GM03348 (cell line): ENCODE measurements at places on chromosomes 2 and 18.

- DNase-seq, result peak; percentile 73
Measured at GRCh38 chr2:220228310-220229006, 601.0 kb downstream of the SLC4A3 start.

DNA sequence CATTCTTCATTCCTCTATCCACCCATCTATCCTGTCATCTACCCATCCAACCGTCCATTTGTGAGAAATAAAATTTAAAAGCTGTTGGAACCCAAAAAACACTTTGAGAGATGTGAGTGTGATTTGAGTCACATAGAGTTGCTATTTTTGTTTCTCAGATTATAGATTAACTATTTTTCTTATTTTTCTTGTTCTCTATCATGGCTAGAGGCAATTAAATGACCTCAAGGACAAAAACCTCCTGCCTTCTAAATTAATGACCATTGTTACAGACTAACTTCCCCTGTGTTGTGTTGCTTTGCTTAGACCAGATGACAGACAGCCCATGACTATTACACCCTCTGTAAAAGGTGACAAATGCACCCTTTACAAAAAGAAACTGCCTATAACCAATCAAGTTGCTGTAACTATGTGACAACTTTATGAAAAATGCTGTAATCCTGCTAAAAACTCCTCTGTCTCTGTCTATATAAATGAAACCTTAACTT is 207.9 kb upstream of the CXCR4 start:
- no peak for DNase-seq

DNA sequence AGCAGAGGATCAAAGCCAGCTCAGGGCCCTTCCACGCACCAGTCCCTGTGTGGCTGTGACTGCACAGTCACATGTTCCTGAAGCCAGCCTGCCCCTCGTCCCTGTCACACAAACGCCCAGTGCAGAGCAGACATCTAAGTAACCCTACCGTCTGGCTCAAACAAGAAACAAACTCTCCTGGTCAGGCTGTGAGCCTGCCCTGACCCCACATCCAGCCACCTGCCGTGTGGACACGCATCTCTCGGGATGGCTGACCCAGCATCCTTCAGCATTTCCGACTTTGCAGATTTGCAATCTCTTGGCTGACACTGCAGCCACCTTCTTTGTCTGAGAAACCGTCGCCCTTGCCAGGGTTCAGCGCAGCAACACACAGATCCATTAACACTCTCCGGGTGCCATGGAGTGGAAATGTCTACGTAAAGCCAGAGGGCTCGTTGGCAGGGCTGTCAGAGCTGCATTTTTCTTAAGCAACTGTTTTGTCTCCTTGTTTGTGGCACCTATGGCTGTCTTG is 82.3 kb upstream of the ASAP2 start:
- no peak for DNase-seq

GRCh38 chr2:220736778-220737177 is 835.3 kb downstream of the EPHA4 start:
- DNase-seq, result no peak

DNA sequence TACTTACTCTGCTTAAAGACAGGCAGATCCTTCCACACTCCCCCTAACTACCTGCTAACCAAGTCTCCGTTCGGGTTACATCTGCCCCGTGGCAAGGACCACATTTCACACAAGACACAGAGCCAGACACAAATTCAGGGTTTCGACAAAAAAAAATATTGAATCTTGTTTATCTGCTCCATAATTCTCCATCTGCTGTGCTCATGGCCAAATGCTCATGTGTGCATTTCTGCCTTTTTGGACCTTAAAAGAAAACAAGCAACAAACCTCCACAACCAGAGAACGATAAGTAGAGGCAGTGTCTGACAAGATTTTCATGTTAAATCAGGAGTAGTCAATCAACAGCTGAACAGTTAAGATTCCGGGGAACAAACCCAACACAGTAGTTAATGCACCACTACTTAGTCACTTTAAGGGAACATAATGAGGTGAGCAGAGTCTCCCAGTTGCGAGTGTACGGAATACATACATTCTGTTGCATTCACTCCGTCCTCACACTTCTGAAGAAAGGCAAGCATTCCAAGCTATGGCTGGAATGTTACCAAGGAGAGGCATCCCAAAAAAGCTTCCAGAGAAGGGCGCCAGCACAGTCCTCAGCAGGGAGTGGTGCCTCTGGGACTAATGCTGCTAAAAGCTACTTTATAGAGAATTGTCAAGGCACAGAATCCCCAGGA is 121.0 kb downstream of the ANKRD44 start:
- DNase-seq, result no peak

- DNase-seq, result no peak
Measured at GRCh38 chr18:28514699-28515098, 337.8 kb upstream of the CDH2 start.

GRCh38 chr2:236899950-236900640 is 185.6 kb upstream of the COPS8 start:
- DNase-seq, result no peak

DNA sequence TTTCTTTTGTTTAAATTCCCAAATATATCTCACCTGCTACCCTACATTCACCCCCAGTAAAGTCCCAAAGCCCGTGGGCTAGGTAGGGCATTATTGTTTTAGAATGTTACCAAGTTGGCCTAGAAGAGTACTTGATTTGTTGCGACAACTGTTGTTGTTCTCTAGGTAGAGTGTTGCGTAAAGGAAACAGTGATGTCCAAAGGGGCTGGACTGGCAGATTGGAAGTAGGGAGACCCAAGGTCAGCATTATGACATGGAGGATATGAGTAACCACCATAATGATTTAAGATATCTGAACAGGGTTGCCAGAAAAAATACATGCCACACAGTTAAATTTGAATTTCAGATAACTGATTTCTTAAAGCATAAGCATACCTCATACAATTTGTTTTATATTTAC is 39.2 kb downstream of the SCN1A start:
- DNase-seq, result no peak

GRCh38 chr2:125745514-125745913 is 910.4 kb upstream of the GYPC start:
- DNase-seq, result no peak

GRCh38 chr2:236626391-236627150 is 56.9 kb downstream of the ACKR3 start:
- DNase-seq, result no peak

DNA sequence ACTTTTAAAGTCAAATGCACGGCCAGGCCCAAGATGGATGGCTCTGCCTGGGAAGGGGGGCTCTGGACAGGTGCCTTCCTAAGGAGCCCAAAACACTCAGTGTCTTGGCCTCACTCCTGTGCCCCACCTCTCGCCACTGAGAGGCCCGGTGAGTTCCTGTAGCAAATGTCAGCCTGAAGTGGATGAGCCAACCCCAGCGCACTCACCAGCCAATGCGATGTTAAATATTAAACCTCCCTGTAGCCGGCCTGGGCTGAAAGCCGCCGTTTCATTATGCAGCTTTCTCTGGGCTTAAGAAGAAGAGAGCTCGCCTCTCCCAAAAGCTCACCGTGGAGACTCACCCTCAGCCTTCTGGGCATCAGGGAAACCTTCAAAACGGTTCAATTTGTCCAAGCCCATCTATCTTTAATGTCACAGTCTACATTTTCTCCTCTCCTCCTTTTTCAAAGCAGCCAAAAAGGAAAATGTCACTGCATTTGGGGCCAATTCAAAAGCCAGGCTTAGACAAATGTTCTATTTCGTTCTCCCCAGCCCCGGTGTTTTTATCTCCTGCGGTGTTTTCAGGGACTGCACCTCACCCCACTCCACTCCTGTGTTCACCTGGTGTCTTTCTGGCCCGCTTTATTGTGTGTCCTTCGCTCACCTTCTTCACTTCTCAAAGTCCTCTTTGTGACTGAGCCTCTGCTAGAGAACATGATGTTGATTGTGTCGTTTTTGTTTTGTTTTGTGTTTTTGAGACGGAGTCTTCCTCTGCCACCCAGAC is 124.0 kb downstream of the NRP2 start:
- DNase-seq, result no peak

DNA sequence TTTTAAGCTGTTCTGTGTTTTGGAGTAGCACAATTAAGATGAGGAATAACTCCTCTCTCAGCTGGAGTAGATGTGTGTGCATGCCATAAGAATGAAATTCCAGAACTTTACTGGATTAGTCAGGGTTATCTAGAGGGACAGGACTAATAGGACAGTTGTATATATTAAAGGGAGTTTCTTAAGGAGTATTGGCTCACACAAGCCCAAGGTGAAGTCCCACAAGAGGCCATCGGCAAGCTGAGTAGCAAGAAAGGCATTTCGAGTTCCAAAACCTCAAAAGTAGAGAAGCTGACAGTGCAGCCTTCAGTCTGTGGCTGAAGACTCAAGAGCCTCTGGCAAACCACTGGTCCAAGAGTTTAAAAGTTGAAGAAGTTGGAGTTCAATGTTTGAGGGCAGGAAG is 113.7 kb downstream of the RIT2 start:
- DNase-seq, result no peak

GRCh38 chr2:6071519-6071918 is 379.3 kb downstream of the SOX11 start:
- no peak for DNase-seq

DNA sequence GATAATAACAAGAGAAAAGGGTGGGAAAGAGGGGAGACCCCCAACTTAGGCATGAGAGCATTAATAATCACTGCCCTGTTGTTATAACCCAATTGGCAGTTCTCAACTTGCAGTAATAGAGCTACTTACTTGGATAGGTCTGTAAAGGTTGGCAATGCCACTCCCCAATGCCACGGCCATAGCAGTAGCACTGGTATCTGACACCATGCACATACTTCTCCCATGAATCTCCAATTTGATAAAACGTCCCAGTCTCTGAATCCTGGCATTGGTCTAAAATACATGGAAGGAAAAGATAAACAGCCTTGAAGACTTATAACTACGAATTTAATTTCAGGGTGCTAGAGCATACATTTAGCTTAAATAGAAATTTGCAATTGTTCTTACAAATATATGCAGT is 16.8 kb downstream of the FN1 start:
- DNase-seq, result no peak

- DNase-seq, result no peak
Measured at GRCh38 chr2:239689410-239689809, 288.6 kb upstream of the HDAC4 start.

GRCh38 chr18:12608301-12608700 is 49.6 kb downstream of the SPIRE1 start:
- peak; percentile 19 for DNase-seq

- DNase-seq, result no peak
Measured at GRCh38 chr2:108787216-108787541, 608 bp downstream of the CCDC138 start.

GRCh38 chr2:148642891-148643416 is 1.6 kb upstream of the EPC2 start:
- DNase-seq, result no peak

DNA sequence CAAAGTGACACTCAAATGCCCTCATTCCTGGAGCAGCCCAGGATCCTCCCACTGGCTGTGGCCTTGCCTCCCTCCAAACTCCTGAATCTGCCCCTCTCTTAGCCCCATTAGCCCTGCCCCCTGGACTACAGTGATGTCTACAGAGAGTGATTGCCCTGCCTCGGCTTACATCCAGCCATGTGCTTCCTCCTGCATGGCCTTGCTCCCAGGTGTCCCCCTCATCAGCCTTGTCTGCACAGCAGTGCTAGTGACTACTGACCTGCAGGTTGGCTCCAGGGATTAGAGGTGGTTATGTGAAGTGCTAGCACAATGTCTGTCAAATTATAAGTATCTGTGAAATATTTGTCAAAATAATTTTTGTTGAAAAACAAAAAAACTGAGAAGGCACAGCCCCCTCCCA is 259.1 kb upstream of the MYT1L start:
- DNase-seq, result no peak

DNA sequence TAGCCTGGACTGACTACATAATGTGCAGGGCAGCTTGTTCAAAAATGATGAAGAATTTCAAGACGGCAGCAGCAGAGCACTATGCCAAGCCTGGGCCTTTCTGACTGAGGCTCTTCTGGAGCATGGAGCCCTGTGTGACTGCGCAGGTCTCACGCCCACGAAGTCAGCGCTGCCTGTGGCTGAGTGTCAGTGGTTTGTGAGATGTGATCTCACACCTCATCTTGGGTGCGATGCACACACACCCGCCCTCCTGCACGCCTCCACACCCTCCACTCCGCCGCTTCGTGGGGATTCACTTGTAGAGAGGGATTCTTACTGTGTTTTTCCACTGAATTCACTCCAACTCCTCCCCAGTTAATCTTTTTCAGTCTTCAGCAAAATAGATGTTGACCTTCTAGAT is 103.9 kb downstream of the VIT start:
- no peak for DNase-seq

- DNase-seq, result no peak
Measured at GRCh38 chr18:76610933-76611749, 116.1 kb upstream of the ZNF516 start.

DNA sequence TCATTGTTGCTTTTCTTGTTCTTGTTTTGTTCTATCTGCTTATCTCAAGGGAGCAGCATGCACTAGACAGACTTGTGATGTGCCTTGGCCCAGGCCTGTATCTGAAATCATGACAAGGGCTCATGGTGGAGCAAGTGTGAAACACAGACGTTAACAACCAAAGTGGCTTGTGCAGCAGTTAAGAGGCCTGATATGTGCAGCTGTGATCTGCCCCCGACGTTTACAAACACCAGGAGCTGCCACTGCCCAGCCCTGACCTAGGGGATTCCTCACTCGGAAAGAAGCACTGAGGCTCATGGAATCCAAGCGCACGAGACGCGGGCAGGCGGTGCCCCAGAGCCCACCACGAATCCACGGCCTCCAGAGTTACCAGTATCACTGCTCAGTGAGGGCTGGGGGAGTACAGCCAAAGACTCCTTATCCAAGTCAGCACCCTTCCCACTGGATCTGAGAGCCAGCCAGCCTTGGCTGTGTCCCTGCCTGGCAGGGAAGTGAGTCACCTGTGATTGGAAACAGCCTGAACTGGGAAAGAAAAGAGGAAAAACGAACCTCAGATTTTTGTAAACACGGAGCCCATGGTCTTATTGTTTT is 62.3 kb upstream of the SNTG2 start:
- no peak for DNase-seq

GRCh38 chr2:209389171-209389618 is 34.7 kb upstream of the MAP2 start:
- no peak for DNase-seq

DNA sequence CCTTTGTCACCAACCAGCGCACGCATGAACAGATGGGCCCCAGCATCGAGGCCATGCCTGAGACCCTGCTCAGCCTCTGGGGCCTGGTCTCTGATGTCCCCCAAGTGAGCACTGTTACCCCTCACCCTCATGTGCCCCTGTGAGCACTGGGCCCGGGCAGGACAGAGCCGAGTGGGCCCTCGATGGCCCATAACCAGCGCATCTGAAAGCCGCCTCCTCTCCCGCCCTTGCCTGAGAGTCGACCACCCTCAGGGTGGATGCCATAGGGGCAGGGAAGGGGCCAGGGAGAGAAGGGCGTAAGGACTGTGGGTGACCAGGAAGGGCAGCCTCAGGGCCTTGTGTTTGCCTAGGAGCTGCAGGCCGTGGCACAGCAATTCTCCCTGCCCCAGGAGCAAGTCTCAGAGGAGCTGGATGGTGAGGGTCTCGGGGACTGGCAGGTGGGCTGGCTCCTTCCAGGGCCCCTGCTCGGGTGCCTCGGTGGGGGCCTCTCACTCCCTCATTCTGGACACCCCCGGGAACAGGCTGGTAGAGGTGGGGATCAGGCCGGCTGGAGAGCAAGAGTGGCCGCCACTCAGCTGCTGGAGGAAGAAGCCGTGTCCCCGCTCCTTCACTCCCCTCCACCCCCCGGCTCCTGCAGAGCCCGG is 2.1 kb downstream of the PROM2 start:
- DNase-seq, result no peak
